GM18507 (cell line): ENCODE measurements at places on chromosomes 1 and 21.

DNA sequence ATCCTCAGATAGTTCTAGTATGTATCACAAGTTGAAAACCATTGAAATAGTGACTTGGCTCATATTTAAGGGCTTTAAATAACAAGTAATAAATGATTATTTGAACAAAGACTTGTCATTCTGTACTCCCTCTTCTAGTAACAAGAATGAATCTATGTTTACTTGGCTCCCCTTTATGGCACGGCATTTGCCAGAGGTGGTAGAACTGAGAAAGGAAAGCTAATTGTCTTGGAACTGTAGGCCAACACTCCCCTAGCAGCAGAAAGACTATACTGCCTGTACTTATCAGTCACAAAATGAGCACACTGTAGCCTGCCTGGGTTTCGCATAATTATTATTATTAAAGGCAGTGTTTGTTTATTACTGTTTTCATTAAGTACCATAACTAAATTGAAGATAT, 29.6 kb upstream of the SMYD2 start:
- no peak for DNase-seq

- no peak for DNase-seq
Observed at GRCh38 chr21:41973427-41973831, 19.6 kb upstream of the C2CD2 start.

GRCh38 chr1:76494807-76495206, 372.5 kb upstream of the ST6GALNAC5 start:
- DNase-seq, result no peak

DNA sequence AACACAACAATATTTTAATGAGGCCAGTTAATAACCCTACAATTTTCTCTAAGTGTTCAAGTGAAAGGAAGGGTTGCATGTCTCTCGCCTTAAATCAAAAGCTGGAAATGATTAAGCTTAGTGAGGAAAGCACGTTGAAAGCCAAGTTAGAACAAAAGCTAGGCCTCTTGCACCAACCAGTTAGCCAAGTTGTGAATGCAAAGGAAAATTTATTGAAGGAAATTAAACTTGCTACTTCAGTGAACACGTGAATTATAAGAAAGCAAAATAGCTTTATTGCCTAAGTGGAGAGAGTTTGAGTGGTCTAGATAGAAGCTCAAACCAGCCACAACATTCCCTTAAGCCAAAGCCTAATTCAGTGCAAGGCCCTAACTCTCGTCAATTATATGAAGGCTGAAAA, 135.6 kb downstream of the DUSP10 start:
- no peak for DNase-seq

- no peak for DNase-seq
Observed at GRCh38 chr1:91809317-91809716, 76.6 kb downstream of the TGFBR3 start.

DNA sequence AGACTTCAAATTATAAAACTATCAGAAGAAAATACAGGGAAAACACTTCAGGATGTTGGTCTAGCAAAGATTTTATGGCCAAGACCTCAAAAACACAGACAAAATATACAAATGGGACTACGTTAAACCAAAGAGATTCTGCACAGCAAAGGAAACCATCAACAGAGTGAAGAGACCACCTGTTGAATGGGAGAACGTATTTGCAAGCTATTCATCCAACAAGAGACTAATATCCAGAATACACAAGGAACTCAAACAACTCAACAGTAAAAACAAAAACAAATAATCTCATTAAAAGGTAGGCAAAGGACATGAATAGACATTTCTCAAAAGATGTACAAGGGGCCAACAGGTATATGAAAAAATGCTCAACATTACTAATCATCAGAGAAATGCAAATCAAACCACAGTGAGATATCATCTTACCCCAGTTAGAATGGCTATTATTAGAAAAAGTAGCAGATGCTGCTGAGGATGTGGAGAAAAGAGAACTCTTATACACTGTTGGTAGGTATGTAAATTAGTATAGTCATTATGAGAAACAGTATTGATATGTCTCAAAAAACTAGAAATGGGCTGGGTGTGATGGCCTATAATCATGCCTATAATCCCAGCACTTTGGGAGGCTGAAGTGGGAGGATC, 112.6 kb downstream of the LRIG2 start:
- DNase-seq, result no peak

DNA sequence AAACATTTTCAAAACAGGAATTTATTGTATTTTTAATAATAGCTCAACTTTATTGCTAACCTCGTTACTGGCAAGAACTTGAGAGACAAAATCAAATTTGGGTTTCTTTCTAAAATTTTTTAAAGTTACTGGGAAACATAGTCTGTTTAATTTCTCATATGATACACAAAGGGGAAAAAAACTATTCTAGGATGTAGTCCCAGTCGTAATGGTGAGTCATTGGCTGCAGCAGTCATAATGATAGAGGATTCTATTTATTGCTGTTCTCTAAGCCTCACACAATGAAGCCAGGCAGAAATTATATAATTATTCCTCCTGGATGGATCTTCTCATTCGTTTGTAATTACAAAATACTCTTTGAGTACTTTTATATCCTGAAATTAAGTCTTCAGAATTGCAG, 326.5 kb upstream of the SGIP1 start:
- DNase-seq, result no peak

GRCh38 chr21:28437061-28437460, 555.6 kb downstream of the LTN1 start:
- no peak for DNase-seq

DNA sequence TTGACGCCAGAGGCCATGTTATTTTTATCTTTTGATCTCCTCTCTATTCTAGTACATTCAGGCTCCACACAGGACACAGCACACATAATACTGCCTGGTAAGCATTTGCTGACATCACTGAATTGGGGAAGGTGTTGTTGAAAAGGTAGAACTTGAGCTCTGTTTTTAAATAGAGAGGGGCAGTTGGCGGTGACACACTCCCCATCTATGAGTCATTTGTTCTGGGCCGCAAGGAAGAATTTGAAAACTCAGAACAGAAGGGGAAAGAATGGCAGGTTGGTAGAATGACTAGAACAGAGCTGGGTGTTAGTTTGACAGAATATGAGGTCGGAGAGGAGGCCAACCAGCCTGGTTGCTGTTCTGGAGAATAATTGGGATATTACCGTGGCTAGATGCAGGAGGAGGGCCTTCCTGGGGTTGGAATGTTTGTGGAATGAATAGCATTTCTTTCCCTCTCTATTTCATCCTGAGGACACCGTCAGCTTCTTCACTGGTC, 52.1 kb upstream of the ERRFI1 start:
- DNase-seq, result no peak

DNA sequence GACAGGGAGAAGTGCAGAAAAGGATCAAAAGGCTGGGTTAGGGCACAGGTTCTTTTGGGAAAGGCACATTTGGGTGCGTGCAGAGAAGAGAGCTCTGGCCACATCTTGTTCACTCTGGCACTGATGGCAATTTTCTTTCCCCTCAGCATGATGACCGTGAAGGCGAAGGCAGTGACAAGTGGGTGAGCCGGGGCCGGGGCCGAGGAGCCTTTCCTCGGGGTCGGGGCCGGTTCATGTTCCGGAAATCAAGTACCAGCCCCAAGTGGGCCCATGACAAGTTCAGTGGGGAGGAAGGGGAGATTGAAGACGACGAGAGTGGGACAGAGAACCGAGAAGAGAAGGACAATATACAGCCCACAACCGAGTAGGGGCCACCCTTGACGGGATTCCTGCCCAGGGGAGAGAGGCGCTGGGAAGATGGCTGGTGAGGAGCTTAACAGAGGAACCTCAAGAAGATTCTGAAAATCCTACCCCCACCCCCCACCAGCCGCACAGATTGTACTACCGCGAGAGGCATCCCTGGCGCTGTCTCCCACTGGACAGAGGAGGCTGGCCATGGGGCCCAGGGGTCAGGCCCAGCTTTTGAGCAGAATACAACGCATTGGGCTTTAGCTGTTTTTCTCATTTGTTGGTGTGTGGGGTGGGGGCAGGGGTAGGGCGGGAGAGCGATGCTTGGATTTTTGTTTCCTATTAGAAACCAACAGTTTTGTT, 2.4 kb upstream of the SH3D21 start:
- no peak for DNase-seq

DNA sequence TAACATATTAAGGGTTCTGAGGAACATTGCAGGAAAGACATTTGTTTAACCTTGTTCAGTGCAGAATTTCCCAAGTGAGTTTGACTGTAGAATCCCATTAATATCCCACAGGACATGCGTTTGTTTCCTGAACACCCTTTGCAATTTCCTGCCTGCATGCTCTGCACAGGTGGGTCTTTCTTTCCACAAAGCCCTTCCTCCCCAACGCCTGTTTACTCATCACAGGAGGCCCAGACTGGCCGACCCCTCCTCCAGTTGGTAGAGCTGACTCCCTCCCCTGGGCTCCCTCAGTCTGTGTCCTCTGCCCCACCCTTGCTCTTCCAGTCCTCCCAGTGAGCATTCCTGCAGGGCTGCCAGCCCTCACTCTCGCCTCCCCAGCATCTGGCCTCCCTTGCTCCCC, 47.5 kb upstream of the CTPS1 start:
- DNase-seq, result no peak

DNA sequence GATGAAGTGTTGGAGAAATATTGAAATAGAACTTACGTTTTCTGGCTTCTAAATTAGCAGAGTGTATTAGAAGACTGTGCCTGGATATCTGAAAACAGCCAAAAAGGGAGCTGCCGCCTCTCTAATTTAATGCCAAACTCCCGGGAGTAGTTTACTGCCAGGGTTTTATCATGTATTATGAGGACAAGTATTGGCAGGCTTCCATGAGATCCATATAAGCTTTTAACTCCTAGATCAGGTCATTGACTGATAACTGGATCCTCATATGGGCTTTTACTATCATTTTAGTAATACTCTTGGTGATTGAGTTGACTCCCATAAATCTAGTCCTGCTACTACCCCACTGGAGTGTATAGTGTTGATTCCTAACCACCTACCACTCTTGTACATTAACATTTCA, 178.4 kb upstream of the CXADR start:
- DNase-seq, result no peak

DNA sequence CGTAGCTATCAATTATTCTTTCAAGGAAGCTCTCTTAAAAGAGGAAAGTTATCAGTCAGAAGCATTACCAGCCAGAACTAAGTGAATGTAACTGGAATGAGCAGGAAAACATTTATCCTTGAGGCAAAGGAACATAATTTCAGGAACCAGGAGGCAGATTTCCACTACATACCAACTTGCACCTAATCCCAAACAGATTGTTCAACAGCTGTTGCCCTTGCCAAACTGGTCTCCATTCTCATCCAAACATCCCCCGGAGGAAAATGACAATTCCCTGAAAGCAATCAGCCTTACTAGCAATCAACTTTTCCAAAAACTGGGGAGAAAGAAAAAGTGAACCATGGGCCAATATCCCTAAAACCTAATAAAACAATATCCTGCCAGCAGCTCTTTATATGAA, 35.0 kb downstream of the ENAH start:
- DNase-seq, result no peak

- no peak for DNase-seq
Observed at GRCh38 chr21:14889080-14889810, 175.6 kb downstream of the NRIP1 start.

GRCh38 chr21:35197992-35198431, 148.9 kb upstream of the RUNX1 start:
- DNase-seq, result no peak

DNA sequence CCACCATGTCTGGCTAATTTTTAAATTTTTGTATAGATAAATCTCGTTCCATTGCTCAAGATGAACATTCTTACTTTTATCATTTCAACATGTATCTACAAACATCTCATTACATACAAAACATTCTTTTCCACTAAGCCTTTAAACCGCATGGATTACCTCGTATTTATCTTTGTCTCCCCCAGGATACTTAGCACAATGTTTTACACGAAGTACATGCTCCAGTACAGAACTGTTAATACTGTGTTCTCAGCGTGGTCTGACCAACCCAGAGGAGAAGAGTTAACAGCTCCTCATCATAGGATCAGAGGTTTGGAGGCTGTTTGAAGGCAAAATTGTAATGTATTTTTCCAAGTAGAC, 7.4 kb downstream of the PIK3C2B start:
- no peak for DNase-seq

- no peak for DNase-seq
Observed at GRCh38 chr1:4016351-4017130, 116.5 kb upstream of the C1orf174 start.

GRCh38 chr1:118918230-118918939, 69.8 kb downstream of the TBX15 start:
- DNase-seq, result peak; percentile 35

DNA sequence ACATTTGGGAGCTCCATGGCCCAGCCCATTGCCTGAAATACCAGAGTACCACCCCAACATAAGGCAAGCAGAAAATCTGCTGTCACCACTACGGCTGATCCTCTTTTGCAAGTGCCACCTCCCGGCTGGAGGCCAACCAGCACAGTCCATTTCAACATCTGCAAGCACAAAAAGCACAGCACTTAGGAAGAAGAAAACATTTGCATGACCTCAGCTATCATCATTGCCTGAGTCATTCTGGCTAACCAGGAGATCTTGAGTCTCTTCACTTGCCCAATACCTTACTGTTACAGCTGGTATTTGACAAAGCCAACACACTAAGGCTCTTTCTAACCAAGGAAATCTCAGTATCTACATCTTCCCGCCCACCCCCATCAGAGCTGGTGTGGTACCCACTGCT, 55.9 kb downstream of the NEK7 start:
- no peak for DNase-seq

DNA sequence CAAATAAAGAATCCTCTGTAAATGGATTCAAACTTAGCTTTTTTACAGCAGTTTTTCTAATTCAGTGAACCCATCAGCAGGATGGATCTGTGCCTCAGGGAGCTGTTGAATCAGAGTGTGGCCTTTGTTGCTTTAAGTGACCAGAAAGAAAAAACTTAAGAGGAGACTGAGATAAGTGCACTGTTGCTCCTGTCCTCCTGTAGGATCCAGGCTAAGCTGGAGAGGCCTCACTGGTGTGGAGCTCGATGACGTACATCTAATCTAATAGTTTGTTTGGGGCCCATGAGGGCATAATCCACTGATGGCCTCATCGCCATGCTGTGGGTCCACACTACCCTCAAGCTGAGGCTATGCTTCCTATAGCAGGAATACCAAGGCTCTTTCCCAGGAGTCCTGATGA, 10.6 kb downstream of the DIP2A start:
- no peak for DNase-seq
